ENCODE measurements at places on chromosomes 4 and X. TPM values are rescaled to one million over a fixed set of nuclear protein-coding genes. Genes with fewer than 3 reads are reported as not detected.

Gene SHROOM4
- 2.5 TPM for total RNA-seq

Gene KLHL2
- 19.1 TPM for total RNA-seq

Gene FAAH2
- total RNA-seq: 0.30 TPM

GRCh38 chrX:155056471-155056870, 14.5 kb downstream of the CMC4 start:
- H3K27me3 ChIP-seq: no peaks in the 10 kb centered on the region
- H3K27ac ChIP-seq: no peak overlapping the region
- no peak overlapping the region for H3K4me3 ChIP-seq
- DNase-seq: no peak
- no peaks in the 10 kb centered on the region for H3K4me1 ChIP-seq
- peaks cover 8% of the 10 kb centered on the region for H3K36me3 ChIP-seq

Gene SPANXN3
- not detected for total RNA-seq

Gene GAGE12J
- not detected for total RNA-seq

Gene PROM1
- total RNA-seq: not detected

DNA sequence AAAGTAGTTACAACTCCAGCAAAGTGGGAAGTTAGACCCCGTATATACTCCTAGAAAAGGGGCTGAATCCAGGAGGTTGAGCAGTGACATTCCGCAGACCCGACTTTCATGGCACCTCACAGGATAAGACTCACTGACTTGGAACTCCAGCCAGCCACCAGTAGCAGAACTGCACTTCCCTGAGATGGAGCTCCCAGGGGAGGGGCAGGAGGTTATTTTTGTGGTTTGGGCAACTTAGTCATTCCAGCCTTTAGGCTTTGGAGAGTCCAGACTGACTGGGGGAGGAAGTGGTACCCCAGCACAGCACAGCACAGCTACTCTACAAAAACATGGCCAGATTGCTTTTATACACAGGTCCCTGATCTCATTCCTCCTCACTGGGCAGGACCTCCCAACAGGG, 319.1 kb downstream of the PCDH19 start:
- no peak overlapping the region for H3K4me3 ChIP-seq
- peaks cover 4% of the 10 kb centered on the region for H3K4me1 ChIP-seq
- H3K27ac ChIP-seq: no peak overlapping the region
- DNase-seq: no peak

- H3K4me1 ChIP-seq: no peaks in the 10 kb centered on the region
- no peaks in the 10 kb centered on the region for H3K36me3 ChIP-seq
- DNase-seq: no peak
- H3K27ac ChIP-seq: no peak overlapping the region
These were observed 190.7 kb upstream of the MID1 start for GRCh38 chrX:10811111-10811510.

- H3K4me3 ChIP-seq: no peak overlapping the region
- no peaks in the 10 kb centered on the region for H3K27me3 ChIP-seq
- H3K4me1 ChIP-seq: peaks cover 31% of the 10 kb centered on the region
- H3K36me3 ChIP-seq: no peaks in the 10 kb centered on the region
These were observed 55.4 kb upstream of the GPR78 start for GRCh38 chr4:8524595-8525382.

DNA sequence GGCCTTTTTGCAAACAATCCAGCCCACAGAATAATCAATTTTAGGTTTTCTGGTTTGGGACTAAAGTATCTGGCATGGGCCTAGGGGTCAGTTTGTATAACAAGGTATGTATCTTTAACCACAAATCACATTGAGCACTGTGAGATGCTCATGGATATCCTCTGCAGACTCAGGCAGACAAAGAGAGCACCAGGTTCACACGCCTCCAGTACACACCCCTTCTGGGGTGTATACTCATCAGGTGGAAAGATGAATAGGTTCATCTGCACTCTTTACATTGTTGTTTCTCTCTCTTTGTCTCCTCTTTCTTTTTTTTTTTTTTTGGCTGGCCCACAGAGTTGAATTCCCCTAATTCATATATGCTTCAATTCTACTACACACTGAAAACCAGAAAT, 21.1 kb downstream of the TEC start:
- no peak for DNase-seq
- no peaks in the 10 kb centered on the region for H3K36me3 ChIP-seq
- peaks cover 51% of the 10 kb centered on the region for H3K27me3 ChIP-seq
- peaks cover 6% of the 10 kb centered on the region for H3K4me1 ChIP-seq
- H3K27ac ChIP-seq: no peak overlapping the region

DNA sequence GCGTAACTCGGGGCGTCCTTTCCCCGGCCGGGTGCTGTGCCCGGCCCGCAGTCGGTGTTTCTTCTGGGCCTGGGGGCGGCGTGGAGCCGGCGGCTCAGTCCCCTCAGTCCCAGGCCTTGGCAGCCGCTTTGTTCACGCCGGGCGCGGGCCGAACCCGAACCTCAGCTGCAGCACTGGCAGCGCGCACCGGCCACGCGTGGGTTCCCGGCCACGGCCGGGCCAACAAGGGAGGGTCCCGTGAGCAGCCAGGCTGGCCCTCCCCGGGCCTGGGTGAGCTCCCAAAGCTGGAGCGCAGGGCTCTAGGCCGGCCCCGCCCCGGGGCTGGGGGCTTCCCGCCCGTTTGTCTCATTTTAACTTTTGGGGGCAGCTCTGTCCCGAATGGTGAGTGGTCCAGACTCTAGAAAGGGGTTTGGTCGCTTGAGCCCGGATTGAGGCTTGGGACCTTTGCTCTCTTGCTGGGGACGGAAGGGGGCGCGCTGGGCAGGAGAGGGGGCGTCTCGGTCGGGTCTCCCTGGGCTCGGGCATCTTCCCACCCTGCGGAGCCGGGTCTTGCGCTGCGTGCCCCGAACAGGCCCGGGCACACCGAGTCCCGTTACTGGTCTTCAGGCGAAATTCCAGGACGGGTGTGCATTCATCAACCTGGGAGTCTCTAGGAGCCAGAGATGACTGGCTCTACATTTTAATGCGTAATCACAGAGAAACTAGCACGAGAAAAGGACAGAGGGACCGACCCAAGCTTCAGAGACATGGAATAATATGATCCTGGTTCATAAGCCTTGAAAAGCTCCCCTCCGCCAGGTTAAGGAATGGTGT, 177.1 kb downstream of the CBR4 start:
- peak; percentile 84 for DNase-seq
- peaks cover 26% of the 10 kb centered on the region for H3K36me3 ChIP-seq
- H3K27me3 ChIP-seq: no peaks in the 10 kb centered on the region
- peaks cover 55% of the 10 kb centered on the region for H3K4me1 ChIP-seq

Gene SUPT20HL2
- not detected for total RNA-seq

GRCh38 chrX:21503593-21503992, 129.4 kb downstream of the CNKSR2 start:
- H3K27me3 ChIP-seq: no peaks in the 10 kb centered on the region
- no peak for DNase-seq
- H3K27ac ChIP-seq: no peak overlapping the region
- H3K36me3 ChIP-seq: no peaks in the 10 kb centered on the region
- H3K4me1 ChIP-seq: peaks cover 1% of the 10 kb centered on the region
- no peak overlapping the region for H3K4me3 ChIP-seq

Gene CLDN22
- not detected for total RNA-seq

Gene BEX3
- total RNA-seq: 224 TPM

- peaks cover 10% of the 10 kb centered on the region for H3K4me1 ChIP-seq
- H3K27ac ChIP-seq: no peak overlapping the region
- no peak overlapping the region for H3K4me3 ChIP-seq
- no peaks in the 10 kb centered on the region for H3K36me3 ChIP-seq
These were observed 35.6 kb upstream of the C1QTNF7 start for GRCh38 chr4:15392053-15392805.

GRCh38 chr4:77179519-77179918, 22.5 kb downstream of the CCNG2 start:
- H3K27me3 ChIP-seq: peaks cover 30% of the 10 kb centered on the region
- H3K4me1 ChIP-seq: no peaks in the 10 kb centered on the region
- H3K36me3 ChIP-seq: no peaks in the 10 kb centered on the region
- DNase-seq: no peak
- H3K4me3 ChIP-seq: no peak overlapping the region
- no peak overlapping the region for H3K27ac ChIP-seq

Gene GABRE
- total RNA-seq: 1.4 TPM

Gene QRFPR
- not detected for total RNA-seq

DNA sequence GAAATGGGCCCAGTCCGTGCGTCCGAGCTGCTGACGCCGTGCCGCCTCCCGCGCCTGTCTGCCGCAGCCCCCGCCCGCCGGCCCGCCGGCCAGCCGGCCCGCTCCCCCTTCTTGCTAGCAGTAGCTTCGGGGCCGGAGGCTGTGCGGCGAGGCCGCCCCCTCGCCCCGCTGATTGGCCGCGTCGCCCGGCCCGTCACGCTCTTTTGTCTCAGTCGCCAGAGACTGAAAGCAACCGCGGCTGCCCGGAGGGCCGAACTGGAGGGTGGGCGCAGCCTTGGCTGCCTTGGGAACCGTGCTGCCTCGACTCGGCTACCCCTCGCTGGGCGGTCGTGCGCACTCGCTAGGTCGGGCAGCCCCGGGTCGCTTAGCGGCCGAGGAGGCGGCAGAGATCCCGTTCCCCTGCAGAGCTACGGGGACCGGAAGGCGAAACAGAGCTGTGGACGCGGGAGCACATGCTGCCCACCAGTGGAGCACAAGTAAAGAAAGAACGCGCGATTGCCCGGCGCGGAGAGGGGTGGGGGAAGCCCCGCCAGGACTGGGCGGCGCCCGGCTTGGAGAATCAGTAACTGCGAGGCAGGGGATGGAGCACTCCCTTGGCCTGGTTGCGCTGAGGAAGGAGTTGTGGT, at the start of gene ZCCHC18:
Gene ZCCHC18, plus strand, starts transcription at position 198 of the 626 bp plus-strand sequence. CDS start 1,589 bp downstream, outside the sequence.
- no peaks in the 10 kb centered on the region for H3K36me3 ChIP-seq
- H3K27me3 ChIP-seq: no peaks in the 10 kb centered on the region
- peak; percentile 89 for DNase-seq
- H3K27ac ChIP-seq: peak within 1 kb of the TSS; percentile 91
- H3K4me1 ChIP-seq: peaks cover 6% of the 10 kb centered on the region

Gene PLA2G12A
- total RNA-seq: 38.6 TPM

- no peak overlapping the region for H3K27ac ChIP-seq
- no peak overlapping the region for H3K4me3 ChIP-seq
- no peak for DNase-seq
- no peaks in the 10 kb centered on the region for H3K36me3 ChIP-seq
These were observed 111.9 kb upstream of the GALNT7 start for GRCh38 chr4:173056710-173057109.
